ENCODE measurements at places on chromosomes 2 and 18.

GRCh38 chr2:158686210-158686691 lies 108.9 kb upstream of the DAPL1 start:
- no peak for DNase-seq

DNA sequence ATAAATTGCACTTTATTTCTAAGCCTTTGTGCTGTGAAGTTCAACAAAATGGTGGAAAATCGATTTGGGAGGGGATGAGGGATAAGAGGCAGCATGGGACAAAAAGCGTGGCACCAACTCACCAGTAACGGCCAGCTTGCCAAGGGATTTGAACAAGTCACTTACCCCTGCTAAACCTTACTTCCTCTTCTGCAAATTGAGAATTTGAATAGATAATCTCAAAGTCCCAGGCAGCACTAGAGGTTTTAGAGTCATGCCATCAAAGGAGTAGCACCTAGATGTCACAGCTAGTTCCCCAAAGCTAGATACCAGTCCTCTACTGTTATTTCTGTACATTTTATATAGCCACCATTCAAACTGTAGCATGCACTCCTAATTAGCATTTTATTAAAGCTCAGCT lies 83.7 kb upstream of the VRK2 start:
- DNase-seq, result no peak

- DNase-seq, result no peak
These were observed 23.9 kb upstream of the HS6ST1 start for GRCh38 chr2:128342550-128342949.

GRCh38 chr2:111166115-111166514 lies 45.4 kb downstream of the BCL2L11 start:
- DNase-seq, result no peak

DNA sequence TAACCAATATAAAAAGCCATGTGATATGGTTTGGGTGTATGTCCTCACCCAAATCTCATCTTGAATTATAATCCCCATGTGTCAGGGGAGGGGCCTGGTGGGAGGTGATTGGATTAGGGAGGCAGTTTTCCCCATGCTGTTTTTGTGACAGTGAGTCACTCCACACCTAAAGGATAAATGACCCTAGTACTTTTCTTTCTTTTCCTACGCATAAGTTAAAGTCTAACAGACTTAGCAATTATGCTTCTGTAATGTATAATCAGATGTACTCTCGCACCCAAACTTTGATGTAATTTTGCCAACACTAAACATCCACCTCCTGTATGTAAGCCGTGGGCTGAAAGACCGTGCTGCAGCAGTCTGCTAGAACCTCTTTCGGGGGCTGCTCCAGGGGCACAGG lies 97.2 kb upstream of the DSEL start:
- no peak for DNase-seq

DNA sequence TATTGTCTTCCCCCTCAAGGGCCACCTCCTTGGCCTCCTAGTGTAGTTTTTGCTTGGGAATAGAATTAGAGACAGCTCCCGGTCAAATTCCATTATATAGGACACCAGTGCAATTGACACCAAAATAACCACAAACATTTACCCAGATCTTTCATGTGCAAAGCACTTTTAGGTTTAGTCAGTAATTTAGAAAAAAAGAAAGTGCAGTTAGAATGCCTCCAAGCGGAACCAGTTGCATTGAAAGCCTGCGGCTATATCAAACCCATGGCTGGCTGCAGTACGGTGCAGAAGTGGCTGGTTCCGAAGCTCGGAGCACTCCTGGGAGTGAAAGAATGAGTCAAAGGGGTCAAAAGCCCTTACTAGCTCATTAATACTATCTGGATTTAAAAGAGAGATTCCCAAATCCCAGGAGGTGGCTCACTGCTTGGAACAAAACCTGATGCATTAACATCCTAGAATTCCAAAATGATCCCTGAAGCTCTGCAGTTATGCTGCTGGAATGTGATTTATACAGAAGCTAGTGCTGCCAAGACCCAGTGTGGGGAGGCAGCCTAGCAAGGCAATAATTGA lies 432.2 kb upstream of the KLHL29 start:
- no peak for DNase-seq

- no peak for DNase-seq
These were observed 226.4 kb upstream of the SALL3 start for GRCh38 chr18:78753240-78753639.

DNA sequence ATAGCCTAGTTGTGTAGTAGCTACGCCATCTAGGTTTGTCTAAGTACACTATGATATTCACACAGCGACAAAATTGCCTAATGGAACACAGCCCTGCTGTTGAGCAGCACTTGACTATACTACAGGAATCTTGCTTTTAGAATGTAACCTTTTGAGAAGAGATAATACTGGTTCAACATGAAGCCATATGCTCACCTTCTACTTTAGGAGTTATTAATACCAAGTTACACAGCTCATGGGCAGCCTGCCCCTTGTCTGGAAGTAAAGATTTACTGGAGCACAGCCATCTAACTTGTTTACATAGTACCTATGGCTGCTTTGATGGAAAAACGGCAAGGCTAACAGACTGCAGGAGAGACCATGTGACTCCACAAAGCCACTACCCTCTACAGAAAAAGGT lies 174.8 kb downstream of the DYM start:
- DNase-seq, result no peak

- DNase-seq, result no peak
These were observed 431 bp upstream of the EIF5B start for GRCh38 chr2:99336804-99337112.

DNA sequence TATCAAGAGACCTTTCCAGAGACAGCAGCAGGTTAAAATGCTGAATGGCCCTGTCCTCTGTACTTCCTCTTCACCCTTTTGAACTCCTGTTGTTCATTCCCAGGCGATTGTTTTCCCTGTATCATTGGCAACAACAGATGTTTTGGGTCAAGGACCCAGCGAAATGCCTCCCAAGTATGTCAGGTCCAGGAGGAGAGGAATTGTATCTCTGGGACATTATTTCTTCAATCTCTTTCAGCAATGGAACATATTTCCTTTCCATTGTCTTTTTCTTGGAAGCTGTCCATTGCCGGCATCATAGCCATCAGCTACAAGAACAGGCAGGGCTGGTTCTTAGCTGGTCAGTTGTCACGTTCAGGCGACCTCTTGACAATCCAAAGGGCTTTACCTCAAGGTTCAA lies 76.2 kb downstream of the NRP2 start:
- DNase-seq, result no peak

DNA sequence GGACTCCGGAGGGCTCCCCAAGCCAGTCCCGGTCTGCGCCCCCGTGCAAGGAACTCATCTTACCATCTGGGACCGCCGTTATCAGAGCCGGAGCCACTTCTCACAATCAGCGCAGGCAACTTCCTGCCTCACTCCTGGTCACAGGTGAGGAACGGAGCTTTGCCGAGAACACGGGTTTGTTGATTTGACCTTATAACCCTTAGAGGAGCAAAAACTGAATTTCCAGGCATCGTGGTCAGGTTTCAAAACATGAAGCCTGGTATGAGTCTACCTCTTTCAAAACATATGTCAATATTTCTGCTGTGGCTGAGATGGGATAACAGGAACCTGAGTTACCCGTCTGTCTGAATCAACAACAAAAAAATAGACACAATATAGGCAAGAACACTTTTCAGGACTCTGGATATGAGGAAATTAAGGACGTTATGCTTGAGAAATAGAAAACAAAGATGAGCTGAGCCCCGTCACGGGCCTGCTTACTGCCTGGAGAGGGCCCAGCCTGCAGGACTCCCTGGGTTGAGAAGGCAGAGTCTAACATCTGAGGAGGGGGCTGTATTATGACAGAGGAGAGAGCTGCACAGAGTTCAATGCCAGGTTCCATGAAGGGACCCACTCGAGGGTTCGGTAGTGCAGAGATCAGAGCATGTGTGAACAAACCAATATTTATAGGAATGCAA lies 148.7 kb downstream of the NDUFA10 start:
- DNase-seq, result no peak

GRCh38 chr2:206275312-206276055 lies 1.0 kb downstream of the ZDBF2 start:
- no peak for DNase-seq

- no peak for DNase-seq
These were observed 35.0 kb downstream of the STAT4 start for GRCh38 chr2:191115804-191116203.

DNA sequence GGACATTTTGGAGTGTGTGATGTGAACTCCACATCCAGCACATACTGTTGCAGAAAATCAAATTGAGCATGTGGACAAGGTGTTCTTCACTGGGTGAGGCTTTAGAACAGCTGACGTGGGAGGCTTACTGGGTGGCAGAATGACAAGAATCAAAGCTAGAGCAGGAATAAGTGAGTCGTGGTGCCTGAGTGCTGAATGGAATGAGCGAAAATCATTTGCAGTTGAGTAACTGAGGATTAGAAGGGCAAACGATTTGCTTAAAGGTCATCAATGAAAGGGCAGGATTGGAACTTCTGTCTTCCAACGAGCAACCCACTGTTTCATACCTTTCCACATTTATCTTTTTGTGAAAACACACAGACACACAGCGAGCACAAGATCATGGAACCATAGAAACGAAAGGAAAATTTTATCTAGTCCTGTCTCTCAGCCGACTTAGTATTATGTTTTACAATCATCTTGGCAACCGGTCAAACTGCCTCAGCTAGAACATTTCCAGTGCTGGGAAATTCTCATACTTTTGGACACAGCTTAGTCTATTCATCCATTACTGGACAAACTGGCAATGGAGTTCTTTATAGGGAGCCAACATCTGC lies 7.2 kb upstream of the DAW1 start:
- DNase-seq, result no peak

DNA sequence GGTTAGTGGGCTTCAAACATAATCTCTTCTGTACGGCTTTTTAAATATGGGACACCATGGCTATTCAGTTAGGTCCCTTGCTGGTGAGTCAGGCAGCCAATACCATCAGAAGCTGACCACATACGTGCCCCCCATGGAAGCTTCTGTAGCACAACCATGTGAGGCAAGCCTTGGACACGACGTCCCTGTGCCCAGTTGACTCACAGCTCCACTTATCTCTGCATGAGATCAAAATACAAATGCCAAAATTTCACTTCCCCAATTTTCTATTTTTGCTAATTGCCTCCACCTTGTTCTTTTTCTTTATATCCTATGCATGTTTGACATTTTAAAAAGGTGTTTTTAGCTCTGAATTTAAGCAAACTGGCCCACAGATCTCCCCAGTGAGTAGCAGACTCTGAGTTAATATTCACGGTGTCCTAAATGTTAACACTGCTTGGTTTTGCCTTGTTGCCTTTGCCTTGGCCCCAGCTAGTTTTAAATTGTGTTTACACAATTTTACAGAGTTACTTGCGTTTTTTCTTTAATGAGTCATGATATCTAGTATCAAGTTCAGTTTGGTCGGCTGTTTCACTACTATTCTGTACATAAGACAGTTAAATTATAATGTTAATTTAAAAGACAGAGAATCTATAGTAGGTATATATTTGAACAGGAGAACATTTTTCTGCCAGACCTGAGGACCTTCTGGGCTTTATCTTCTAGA lies 77.5 kb downstream of the CDCA7 start:
- no peak for DNase-seq

- DNase-seq, result peak; percentile 40
These were observed 6.9 kb upstream of the STAT1 start for GRCh38 chr2:191020742-191021381.

DNA sequence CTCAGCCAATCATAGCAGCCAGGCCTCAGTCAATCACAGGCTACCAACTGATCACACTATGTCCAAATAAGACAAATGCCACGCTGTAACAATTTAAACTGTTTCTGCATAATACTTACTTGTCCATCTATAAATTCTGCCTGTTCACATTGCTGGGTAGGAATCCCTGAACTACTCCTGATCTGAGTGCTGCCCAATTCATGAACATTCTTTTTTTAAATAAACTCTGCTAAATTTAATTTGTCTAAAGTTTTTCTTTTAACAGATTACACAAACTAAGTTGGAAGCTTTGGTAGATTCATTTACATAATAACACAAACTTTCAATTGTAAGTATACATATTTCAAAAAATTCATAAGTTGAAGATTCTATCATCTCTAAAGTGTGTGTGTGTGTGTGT lies 583.0 kb downstream of the ERBB4 start:
- no peak for DNase-seq

DNA sequence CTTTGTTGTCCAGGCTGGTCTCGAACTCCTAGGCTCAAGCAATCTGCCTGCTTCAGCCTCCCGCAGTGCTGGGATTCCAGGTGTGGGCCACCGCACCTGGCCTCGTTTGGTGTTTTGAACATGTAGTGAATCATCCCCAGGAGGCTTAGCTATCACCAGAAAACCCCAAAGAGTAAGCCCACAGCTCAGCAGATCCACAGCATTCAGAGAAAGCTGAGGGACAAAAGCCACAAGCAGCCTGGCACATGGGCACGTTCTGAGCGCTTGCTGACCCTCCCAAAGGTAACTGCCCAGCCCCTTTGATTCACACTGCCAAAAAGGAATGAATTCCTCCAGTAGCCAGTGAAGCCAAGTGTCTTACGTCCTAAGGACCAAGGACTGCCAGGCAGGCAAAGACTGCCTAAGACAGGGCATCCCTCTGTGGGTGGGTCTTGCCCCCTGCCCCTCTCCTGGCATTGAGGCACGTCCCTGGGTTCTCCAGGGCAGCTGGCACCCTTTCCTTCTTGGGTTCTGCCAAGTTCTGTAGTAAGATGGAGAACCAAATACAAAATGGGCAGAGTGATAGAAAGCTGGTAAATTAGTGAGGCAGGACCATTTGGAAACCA lies 31.7 kb downstream of the MBP start:
- no peak for DNase-seq

- no peak for DNase-seq
These were observed 1092.5 kb downstream of the LRP1B start for GRCh38 chr2:141038341-141038740.
